ENCODE measurements at places on chromosomes 2 and 18.

DNA sequence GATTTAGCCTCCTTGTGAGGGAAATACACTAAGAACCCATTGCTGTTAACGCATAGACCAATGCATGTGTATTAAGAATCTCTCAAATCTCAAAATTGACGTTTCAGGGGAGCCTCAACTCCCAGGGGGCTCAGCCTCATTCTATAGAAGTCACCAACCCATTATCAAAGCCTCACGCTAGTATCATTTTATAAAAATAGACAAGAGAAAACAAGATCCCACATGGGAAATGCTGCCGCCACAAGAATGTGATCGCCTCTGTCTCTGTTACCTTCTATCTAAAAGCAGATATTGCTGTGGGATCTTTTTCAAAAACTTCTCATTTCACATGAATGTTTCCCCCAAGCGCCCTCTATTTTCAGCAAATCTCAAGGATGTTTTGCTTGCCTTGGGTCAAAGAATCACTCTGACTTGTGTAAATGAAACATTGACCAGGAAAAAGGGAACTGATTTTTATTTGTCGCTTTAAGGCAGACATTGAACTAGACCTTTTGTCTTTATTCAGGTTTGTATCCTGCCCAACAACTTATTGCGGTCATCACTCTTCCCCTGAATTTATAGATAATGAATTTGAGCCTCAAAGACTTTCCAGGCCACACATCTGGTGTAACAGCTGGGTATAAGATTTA, 679.0 kb upstream of the ID2 start:
- no peak for DNase-seq

GRCh38 chr2:9087121-9087681, 83.7 kb upstream of the MBOAT2 start:
- DNase-seq = no peak

DNA sequence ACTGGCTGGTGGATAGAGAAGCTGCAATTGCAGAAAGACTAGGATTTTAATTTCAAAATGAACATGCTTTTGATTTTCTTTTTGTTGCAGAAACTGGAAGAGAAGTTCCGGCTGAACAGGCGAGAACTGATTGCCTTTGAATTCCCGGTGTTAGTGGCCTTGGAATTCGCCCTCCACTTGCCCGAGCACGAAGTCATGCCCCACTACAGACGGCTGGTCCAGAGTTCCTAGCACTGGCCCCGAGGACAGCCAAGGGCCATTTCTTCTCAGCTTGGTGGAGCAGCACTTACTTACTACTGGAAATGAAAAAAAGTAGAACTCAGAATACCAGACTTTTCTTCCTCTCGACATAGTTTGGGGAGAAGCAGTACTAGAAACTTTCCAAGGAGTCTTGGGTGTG, 121.9 kb downstream of the CABLES1 start:
- no peak for DNase-seq

GRCh38 chr2:239276851-239277250, 124.0 kb downstream of the HDAC4 start:
- no peak for DNase-seq

DNA sequence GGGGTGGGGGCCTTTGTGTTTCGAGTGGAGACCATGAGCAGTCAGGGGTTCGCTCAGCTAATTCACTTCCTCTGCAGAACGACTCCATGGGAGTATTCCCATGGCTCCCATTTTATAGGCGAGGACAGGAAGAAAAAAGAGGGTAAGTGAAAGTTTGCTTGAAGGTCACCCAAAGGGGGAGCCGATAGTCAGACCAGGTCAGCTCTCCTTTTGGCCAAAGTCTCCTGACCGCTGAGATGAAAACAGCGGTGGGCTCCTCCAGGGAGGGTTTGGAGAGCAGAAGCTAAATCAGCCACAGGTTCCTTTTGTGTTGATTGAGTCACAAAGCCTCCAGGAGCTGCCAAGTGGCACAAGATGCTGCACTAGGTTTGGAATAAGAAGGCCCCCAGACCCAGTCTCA, 34.1 kb upstream of the CTAGE1 start:
- DNase-seq = no peak

DNA sequence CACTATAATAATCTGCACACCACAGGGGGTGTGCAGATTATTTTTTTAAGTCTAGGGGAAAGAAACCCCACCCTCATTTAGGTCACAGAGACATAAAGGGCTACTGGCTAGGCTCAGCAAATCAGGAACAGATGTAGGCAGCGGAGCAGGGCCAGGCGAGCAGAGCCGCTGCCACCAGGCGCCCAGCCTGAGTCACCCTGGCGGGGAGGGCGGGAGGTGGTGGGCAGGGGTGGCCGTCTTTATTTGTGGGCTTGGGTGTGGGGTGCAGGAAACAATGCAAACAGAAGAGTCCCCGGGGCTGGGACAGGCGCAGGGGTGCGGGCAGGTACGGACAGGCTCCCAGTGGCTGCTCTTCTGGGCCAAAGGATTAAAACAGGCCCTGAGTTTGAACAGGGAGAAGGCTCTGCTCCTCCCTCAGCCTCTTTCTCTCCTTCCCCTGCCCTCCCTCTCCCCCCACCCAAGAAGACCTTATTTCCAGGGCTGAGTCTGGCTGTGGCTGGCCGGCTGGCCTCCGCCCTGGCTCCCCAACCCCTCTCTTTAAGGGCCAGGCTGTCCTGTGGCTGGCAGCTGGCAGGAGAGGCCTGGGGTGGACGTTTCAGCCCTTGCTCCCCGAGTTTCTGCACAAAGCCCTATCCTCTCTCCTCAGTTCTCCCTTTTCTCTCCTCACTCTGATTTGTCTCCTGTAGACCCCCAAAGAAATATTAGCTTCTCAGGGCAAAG, 142.9 kb upstream of the SMAD2 start:
- no peak for DNase-seq

DNA sequence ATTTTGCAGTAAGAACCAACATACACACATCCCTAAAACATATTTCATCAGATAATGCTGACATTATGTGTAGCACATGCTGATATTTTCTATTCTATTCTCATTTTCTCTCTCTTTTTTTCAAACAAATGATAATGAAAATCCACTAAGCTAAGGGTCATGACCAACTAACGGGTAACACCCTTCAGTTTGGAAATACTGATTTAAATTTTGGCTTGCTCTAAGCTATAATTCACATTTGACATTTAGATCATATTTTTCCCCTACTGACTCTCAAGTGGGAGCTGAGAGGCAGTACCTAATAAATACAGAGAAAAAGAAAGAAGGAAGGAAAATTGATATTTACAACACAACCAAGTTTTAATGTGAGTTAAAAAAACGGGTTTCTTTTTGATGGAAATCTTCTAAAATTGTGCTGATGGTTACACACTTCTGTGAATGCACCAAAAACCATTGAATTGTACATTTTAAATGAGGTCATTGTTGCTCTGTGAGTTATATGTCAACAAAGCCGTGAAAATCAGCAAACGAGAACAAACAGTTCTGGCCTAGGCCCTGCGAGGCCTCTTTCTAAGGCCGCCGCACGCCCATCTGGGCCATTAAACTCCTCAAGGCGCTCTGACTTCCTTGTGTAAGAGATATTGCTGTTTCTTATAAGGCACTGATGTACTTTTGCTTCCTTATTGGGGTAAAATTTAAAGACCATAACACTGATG, 124.2 kb downstream of the GALR1 start:
- no peak for DNase-seq

DNA sequence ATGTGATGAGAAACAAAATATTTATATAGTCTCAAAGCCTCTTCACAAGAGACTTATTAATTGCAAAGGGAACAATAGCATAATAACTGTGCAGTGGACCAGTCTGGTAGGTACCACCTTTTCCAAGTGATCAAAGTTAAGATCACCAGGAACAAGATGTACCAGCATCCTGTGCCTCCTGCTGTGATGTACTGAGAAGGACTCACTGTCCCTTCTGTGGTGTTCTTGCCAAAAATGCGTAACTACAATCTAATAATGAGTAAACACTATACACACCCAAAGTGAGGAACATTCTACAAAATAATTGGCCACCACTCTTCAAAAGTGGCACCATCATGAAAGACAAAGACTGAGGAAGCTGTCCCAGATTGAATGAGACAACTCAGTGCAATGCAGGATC, 14.5 kb downstream of the GNLY start:
- no peak for DNase-seq

GRCh38 chr18:47334966-47335365, 83.5 kb upstream of the SKOR2 start:
- DNase-seq = no peak

DNA sequence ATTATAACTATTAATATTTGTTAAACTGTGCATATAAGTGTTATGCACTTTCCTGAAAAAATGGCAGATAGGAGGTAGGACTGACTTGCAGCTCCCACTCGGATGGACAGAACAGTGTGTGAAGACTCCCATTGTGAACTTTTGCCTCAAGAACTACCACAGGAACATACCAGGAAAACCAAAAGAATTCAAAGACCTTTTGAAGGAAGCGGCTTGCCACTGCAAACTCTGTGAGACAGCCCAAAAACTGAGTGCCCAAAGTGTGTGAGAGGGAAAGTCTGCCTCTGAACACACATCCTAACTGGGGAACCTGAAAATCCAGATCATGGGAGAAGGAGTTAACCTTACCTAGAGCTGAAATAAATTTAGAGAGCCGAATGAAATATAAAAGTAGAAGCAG, 171.0 kb downstream of the ZBTB7C start:
- DNase-seq = no peak

DNA sequence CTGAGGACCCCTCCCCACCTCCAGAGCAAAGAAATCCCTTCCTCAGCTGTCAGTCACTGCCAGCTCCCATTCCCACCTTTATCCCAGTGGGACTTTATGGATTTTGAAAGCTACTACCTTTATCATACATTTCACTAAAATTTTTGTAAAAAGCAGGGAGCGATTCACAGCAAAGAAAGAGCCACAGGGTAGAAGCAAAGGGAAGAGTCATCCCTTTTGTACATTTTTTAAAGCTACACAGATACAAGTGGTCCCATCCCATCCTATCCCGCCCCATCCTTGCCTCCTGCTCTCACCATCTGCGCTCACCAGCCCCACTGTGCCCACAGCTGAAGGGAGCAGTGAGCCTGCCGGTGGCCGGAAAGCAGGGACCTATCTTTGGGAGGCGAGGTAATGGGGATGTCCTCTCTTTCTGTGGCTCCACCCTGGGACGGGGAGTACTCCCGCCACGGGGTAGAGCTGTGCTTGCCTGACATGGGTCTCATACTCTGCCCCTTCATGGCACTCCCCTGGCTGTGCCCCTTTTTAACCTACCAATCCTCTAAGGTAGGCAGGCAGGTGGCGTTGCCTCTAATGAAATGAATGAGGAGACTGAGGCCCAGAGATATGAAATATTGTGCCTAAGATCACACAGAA, 13.2 kb downstream of the SH2D6 start:
- no peak for DNase-seq

GRCh38 chr2:24351981-24352380, 8.4 kb downstream of the ITSN2 start:
- DNase-seq = no peak
